NCI-H345 (cell line): ENCODE measurements at places on chromosomes 2 and 18.

GRCh38 chr2:174778085-174778981, 14.1 kb upstream of the CHRNA1 start:
- no peak for DNase-seq

GRCh38 chr2:41711736-41712135, 336.1 kb upstream of the PKDCC start:
- no peak for DNase-seq

- DNase-seq: no peak
Measured at GRCh38 chr18:4658804-4659203, 203.7 kb upstream of the DLGAP1 start.

DNA sequence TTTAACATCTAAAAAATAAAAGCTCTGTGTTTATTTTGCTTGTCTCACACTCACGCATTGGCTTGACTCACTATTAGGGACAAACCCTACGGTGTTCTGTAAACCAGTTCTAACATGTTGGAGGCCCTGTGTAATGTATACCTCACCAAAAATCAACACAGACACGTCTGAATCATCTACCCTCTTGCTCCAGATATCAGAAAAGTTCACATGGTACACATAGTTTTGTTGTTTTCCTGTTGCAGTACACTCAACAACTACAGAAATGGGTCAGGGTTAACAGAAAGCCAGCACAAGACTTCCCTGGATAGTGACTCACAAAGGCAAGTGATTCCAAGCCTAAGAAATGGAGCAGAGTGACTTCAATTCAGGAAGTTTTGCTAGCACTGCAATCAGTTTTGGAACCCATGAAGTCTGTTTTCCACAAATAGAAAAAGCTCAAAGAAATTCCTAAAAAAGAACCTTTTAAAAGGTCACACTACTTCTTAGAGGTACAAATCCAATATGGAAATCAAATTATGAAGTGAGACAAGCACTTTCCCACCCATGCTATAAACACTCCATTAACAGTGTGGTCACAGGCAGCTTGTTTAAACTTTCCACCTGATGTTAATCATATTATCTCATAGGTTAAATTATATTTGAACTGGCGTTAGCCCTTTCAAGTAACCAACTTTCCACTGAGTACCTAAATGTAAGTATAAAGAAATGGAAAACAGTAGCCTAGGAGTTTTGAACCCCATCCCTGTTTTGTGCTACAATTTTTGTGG, 87.4 kb downstream of the GAREM1 start:
- no peak for DNase-seq

GRCh38 chr2:191565647-191566198, 112.2 kb upstream of the NABP1 start:
- DNase-seq: no peak

DNA sequence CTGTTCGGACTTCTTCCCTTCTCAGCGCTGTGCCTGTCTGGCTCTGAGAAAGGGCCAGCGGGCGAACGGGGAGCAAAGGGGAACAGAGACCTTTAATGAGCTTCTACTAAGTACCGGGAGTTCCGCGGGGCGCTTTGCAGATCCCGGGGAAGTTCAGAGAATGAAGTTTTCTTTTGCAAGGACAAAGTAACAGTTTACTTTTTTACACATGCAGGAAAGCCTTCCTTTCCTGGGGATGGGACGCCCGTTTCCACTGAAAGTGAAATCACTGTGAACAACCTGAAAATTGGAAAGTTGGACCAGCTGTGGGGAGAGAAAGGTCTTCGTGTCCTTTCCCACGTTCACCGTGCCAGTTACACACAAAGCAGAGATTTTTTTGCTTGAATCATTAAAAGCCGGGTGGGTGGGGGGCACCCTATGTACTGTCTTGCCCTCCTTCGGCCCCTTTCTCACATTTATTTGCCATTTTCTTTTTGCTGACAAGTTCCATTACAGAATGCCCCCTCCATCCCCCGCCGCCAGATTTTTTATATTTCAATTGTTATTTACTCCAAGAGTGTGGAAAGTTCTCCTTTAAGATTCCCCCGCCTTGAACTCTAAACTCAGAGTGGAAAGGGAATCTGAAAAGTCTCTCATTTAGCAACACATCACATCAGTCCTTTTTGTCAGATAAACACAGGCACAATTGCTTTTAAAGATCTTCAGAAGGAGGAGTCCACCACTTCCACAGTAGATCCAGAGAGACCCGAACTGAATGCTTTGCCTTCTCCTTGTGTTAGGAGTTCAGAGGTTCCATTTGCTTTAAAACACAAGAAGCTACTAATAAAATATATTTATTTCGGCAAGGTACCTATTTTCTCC, 1.1 kb upstream of the FN1 start:
- DNase-seq: no peak

- DNase-seq: no peak
Measured at GRCh38 chr2:172931256-172931894, 144.3 kb upstream of the MAP3K20 start.

- no peak for DNase-seq
Measured at GRCh38 chr2:196951973-196952372, 25.5 kb upstream of the PGAP1 start.

DNA sequence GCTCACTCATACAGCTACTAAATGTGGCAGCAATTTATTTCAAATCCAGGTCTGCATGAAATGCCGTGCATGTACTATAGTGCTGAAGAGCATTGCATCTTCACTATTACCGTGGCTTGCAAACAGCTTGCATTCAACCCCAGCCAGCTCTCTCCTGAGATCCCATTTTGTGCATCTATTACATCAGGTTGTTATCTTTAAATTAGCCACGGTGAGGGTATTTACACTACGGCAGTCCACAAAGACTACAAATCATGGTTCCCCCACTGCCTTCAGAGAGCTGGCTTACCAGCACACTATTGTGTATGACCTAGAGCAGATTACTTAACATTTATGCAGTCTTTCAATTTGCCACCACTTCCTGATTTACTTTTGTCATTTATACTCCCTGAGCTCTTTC, 621.3 kb upstream of the LRATD1 start:
- DNase-seq: peak; percentile 40

DNA sequence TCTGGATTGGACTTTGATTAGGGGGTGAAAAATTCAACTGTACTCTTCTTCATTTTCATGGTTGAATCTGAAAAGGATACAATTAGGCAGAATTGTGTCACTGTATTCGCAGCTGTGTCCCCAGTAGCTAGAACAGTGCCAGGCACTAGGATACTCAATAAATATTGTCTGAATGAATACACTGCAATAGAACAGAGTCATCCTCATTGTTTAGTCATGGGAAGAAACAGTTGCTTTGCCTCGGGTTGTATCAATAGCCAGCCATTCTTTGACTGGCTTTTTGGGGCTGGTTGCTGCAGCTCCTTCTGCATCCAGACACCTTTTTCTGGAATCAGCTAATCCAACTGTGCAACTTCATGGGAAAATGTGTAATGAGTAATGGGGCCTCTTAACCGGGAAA, 18.1 kb upstream of the DYNC1I2 start:
- peak; percentile 3 for DNase-seq

DNA sequence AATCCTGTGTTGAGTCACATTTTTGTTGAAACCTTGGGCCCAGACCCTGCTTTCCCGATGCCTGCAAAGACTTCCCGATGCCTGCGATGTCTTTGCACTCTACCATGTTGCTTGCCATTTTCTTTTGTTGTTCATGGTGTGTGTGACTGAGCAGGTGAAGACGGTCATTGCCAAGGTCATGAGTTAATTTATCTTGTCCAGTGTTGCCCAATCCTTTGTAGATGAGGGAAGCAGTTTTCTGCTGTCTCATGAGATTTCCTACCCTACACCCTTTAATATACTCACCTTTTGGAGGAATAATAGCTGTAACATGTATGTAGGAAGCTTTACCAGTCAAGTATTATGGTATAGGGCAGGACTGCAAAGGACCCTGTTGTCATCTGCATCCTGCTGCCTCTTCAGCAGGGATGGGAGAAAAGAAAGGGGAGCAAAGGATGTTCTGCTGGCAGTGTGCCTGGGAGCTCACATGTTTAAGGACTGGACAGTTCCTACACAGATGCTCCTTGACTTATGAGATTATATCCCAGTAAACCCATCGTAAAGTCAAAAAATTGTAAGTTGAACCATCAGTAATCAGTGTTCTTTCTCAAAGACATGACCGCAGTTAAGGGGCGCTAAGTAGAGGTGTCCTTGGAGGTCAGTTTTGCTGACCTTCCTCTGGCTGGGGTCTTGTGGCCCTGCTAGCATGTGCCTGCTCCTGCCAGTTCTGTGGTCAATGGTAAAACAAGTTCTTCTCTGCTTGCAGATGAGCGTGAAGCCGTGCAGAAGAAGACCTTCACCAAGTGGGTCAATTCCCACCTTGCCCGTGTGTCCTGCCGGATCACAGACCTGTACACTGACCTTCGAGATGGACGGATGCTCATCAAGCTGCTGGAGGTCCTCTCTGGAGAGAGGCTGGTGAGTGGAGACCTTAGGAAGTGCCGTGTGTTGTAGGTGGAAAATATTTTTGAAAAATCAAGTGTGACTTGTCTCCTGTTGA, 124.8 kb upstream of the EML6 start:
- no peak for DNase-seq

GRCh38 chr18:38243291-38243690, 677.7 kb upstream of the CELF4 start:
- no peak for DNase-seq

DNA sequence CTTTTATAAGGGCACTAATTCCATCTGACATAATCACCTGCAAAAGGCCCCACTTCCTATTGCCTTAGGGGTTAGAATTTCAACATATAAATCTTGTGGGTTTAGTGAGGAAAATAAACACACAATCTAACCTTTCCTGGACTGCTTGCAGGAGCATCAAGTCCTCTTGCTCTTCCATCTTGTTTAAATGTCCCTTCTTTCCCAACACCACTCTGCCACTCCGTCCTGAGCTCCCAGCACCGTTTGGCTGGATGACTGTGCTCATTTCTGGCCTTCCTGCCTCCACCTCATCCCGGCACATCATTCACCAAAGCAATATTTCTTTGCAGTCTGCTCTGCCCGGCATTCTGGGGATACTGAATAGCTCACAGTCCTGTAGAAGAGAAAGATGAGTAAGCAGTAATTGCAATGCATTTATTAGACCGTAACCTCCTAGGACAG, 247.8 kb downstream of the BCL2 start:
- no peak for DNase-seq

DNA sequence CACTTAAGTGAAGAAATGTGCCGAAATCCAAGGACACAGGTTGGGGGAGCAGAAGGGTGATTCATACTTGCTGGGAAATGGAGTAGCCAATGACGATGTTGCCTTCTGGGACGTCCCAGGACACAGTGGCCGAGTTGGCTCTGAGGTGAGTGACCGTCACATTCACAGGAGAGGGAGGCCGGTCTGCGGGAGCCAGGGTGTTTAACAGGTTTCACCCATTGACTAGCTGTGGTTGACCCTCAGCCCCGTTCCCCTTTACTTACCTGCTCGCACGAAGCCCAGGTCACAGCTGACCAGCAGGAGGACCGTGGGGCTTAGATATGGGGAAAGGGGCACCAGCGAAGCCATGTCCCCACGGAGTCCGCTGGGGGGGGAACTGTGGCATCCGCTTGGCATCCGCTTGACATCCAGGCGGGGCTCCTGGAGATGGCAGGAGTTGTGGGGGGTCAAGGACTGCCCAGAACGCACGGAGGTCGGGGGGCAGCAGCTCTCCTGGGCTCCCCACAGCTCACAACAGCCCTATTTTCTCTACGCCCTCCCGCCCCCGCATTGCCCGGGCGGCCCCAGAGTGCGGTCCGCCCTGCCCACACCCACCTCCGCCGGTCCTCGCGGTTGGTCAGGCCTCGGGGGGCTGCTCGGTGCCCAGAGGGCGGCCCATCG, 586 bp downstream of the FNDC4 start:
- no peak for DNase-seq

DNA sequence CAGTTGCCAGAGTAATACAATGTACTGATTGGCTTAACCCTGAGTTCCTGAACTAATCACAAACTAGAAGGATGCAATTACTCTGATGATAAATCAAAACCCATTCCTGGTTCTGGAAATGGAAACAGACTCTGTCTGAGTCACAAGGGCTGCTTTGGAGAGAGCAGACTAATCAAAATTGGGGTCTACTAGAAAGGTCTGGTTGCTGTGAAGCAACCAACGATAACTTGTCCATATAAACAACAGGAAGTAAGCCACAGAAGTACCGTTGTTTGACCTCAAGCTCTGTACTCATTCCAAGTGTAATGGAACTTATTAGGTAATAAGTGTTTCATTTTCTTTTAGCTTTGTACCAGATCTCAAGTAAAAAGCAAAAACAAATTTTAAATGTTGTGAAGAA, 49.7 kb downstream of the RASGRP3 start:
- no peak for DNase-seq

DNA sequence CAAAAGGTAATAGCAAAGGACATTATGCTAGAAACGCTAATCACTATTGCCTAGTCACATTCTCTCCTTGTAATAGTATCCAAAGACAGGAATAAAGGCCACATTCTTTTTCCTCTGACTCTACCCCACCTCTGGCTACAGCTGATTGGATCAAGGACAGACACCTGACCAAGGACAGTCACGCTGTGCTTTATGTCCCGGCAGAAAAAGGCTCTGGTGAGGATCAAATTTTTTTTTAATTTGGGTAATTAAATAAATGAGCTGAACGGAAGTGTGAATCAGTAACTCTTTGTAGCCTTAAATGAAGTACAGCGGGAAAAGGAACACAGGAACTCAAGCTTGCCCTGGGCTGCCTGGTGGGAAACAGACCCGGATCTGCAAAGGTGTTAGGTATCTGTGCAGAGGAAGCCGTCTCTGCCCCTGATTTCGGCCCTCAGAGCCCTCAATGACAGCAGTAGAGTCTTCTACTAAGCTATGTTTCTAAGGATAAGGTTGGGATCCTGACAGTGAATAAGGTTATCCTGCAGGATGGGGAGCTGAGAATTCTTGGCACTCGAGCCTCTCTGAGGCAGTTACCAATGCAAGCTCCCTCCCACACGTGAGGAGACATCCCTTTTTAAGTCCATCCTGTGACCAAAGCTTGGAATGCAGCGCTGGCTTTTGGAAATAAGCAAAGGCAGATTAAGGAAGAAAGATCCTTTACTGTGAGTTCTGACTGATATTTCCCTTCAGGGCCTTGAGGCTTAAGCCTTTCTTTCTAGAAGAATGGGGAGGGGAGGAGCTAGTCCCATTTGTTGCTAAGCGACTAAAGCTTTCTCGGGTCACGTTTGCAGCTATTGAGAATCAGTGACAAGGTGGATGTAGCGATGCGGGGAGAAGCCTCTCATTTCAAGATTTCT, 37.8 kb upstream of the IKZF2 start:
- peak; percentile 38 for DNase-seq

GRCh38 chr18:13447621-13448334, 229.2 kb downstream of the LDLRAD4 start:
- peak; percentile 70 for DNase-seq

- peak; percentile 78 for DNase-seq
Measured at GRCh38 chr18:47931718-47932103, 1.3 kb upstream of the SMAD2 start.

DNA sequence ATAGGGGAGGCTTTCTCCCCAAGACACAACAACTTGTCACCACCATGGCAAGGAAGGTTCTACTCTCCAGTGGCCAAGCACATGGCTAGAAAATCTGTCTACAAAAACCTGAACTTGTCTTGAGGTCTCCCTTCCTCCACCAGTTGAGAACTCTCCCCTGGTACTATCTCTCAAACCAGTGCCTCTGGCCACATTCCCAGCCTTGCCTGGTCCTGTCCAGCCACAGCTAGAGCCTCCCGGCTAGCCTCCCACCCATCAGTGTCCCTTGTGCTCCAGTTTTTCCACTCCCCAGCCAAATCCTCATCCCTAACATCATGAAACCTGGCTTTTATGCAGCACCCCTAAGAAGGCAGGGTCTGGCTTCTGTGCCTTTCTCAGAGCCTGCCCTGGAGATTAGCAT, 21.2 kb upstream of the FZD5 start:
- no peak for DNase-seq
